ENCODE measurements at places on chromosomes 12 and 14.

DNA sequence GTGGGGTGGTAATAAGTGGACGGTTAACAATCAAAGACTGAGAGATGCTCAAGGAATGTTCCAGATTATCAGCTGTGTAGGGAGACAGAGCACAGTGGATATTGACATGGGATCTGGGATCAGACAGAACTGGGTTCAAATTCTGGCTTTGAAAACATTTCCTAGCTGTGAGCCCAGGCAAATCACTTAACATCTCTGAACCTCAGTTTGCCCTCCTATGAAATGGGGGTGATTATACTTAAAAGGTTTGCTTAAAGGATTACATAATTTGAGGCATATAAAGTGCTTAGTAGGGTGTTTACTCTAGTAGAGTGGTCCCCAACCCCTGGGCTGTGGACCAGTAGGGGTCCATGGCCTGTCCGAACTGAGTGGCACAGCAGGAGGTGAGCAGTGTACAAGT is 260.0 kb upstream of the CRY1 start:
- DNase-seq = no peak

- DNase-seq = no peak
Observed at GRCh38 chr12:92055877-92056276, 89.8 kb downstream of the BTG1 start.

GRCh38 chr12:68867606-68868005 is 59.6 kb downstream of the MDM2 start:
- DNase-seq = no peak

DNA sequence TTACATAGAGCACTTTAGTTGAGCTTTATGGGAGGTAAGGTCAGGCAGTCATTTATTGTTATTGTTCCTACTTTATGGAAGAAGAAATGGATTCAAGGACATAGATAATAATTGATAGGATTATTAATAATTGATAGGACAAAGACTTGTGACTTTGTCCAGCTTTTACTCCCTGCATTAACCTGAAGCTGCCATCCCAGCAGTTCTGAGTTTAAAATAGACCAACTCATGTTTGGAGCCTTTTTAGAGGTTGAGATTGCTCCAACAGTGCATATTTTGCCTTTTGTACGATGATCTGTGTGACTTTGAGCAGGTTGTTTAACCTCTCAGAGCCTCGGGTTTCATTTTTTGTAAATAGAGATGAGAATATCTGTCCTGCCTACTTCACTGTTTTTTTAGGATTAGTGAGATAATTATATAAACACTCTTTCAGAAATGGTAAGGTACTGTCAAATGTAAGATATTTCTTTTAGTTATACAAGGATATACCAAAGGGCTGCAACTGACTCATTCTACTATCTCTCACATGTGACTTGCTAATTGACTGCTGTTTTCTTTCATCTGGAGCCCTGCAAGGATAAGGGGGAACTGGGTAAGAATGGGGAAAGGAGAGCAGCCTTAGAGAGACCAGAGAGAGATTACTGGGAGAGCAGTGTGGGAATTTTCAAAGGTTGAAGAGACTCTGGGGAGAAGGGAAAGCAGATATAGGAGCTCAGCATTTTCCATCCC is 15.3 kb downstream of the WDR20 start:
- no peak for DNase-seq

GRCh38 chr14:49623941-49624839 is 3.6 kb downstream of the MGAT2 start:
- DNase-seq = no peak

- DNase-seq = no peak
Observed at GRCh38 chr12:29781188-29781587, 2.6 kb downstream of the TMTC1 start.

DNA sequence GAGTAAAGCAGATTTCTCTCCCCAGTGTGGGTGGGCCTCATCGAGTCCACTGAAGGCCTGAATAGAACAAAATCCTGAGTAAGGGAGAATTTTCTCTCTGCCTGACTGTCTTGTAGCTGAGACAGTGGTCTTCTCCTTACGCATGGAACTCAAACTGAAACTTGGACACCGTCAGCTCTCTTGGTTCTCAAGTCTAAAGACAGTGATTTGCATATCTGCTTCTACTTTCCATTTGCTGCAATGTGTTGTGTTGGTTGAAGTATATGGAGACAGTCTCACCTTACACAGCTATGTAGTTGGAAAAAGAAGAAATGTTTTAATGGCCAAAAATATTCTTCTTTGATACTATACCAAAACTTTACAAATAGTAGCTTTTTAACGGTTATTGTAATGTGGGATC is 160.2 kb upstream of the LMNTD1 start:
- no peak for DNase-seq

GRCh38 chr14:58298477-58299400 is at the start of gene ARID4A:
ARID4A (plus strand) TSS chr14:58298555; CDS start chr14:58299855, 1,300 bp downstream.
- peak; percentile 38 for DNase-seq

DNA sequence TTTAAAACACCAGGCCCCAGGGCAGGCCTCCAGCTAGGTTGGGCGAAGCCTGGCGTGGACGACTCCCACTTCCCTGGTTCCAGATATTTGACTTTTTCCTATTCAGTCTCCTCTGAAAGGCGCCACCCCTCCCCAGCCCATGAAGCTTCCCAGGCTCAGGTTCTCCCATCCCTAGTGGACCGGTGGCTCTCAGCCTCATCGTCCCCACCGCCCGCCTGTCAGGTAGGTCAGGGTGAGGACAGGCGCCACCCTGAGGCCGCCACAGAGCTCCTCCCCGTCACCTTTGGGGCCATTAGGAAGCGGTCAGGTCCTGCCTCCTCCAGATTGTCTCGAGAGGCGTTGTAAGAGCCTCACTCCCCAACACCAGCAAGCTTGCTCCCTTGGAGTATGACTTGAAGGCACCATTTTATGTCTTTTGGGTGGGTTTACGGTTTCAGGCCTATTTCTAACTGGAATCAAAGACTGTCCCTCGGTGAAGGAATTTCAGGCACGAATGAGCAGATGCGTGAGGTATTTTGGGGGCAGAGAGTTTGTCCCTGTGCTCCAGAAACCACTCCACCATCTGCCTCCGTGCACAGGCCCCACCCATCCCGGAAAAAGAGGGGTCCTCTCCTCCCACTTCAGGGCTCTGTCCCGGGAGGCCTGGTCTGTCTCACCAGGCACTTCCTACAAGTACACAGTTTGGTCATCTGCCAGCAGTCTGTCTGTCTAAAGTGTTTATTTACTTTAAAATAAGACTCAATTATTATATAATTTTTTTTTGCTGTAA is 55.6 kb downstream of the TSPAN9 start:
- no peak for DNase-seq

- no peak for DNase-seq
Observed at GRCh38 chr14:49505041-49505766, 81.0 kb downstream of the RPS29 start.

- no peak for DNase-seq
Observed at GRCh38 chr14:77375164-77375950, 1.5 kb downstream of the TMED8 start.

DNA sequence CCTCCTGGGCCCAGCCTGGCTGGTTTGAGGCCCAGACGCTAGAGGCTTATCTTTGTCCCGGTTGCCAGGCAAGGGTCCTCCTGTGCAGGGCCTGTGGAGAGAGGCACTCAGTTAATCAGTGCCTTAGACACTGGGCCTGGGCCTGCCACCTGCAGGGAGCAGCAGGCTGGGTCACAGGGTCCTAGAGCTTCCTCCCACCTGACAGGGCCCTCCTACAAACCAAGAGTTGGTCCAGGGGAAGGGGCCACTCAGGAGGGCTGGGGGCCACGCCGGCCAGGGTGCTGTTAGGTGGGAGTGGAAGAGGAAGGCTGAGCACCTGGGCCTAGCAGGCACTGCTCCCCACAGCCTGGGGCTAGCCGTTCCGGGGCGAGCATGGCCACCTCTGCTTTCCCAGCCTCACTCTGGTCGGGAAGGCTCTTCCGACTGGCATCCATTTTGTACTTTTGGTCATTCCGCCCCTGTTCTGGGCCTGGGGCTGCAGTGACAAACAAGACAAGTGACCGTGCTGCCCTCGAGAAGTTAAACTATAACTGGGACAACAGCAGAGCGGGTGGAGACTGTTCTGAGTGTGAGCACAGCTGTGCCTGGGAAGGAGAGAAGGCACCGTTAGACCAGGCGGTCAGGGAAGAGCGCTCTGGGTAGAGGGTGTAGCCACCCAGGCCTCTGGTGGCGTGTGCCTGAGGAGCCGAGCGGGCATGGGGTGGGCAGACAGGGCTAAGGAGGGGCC is 27.2 kb downstream of the FBRSL1 start:
- DNase-seq = no peak

GRCh38 chr12:65715961-65716360 is 108.3 kb upstream of the HMGA2 start:
- no peak for DNase-seq

DNA sequence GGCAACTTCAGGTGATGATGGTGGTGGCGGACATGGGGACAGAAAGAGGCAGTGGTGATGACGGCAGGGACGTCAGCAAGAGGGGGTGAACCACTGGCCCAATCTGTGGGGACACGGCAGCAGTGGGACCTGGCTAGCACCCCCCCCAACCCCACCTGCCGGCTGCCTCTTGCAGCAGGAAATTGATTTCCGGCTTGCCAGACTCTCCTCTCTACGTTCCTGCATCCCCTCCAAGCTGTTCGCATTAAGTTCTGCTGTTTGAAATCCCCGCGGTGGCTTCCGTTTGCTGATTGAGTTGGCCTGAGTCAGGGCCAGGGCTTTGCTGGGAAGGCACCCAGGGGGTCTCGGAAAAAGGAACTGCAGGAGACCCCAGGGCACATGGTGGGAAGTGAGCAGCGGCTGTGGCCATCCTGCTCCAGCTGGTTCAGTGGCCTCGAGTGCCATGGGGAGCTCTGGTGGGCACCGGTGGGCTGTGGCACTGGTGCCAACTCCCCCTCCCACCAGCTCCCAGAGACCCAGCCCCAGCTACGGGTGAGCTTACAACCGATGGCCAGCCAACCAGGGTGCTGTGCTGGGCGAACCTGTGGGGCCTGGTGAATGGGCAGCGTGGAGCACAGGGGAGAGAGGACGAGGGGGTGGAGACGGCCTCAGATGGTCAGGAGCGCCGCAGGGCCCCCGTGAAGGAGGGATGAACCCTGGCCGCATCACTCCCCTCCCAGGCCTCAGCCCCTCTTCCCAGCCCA is 14.6 kb upstream of the NUDT14 start:
- no peak for DNase-seq

DNA sequence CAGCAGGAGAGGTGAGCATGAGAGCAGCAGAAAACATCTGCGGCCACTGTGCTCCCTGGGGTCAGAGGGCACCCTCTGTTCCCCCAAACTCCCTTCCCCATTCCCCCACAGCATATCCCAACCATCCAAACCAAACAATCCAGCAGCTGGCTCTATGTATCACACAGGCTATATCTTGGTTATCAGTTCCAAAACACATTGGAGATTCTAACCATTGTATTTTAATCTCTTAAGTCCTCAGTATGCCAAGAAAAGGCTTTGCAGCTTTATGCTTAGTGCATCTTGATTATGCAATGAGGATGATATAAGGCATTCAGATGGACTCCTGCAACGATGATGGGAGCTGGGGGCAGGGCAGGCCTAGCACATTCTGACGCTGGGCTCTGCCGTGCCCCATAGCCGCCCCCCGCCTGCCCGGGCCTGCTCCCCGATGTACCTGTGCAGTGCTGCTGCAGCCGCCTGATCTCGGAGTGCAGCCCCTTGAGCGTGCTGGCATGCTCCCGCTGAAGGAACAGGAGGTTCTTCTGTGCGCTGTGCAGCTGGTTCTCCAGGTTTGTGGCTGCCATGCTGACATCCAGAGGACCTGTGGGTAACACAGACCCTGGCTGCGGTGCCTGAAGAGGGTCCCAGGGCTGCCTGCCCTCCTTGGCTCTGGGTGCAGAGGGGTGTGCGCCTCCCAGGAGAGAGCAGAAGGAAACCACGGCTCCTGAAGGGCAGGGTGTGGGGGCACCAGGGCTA is 29.6 kb downstream of the CCDC92 start:
- DNase-seq = no peak

GRCh38 chr12:94615260-94616181 is 34.8 kb downstream of the TMCC3 start:
- DNase-seq = no peak

- no peak for DNase-seq
Observed at GRCh38 chr14:106507354-106507753, 981.0 kb downstream of the TMEM121 start.

- no peak for DNase-seq
Observed at GRCh38 chr12:96197503-96198272, 3.5 kb downstream of the ELK3 start.

DNA sequence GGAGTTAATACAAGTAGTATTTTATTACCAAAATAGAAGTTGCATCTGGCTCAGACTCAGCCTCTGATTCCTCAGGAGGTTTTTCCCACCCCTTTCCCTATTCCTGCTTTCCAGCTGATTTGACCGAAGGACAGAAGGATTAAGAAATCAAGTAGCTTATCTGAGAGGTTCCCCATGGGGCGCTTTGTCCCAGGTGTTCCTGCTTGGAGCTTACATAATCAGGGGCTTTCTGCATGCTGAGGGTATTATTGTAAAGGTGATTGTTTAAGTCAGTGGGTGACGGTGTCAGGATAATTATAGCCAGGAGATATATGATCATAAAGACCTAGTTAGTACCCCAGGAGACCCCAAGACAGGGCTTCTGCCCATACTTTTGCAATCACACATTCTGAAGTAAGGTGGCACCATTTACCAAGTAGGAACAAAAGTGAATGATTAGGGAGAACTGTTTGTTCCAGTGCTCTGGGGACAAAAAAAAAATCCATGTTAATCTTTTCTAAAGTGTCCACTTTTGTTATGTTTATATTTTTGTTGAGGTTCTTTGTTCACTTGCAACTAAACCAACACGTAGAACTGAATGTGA is 921.3 kb downstream of the NRXN3 start:
- DNase-seq = no peak

- no peak for DNase-seq
Observed at GRCh38 chr12:65022421-65022820, 98.7 kb downstream of the WIF1 start.

DNA sequence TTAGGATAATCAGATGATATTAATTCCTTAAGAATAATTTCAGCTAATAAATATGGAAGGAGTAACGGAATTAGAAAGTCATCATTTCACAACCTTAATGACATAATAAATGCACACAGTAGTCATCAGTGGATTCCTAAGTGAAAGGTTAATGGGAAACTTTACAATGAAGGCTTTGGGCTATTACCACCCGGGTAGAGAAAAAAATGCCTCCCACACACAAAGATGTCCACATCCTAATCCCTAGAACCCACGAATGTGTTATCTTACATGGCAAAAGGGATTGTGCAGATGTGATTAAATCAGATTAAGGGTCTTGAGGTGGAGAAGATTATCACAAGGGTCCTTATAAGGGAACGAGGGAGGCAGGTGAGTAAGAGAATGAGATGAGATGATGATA is 5.6 kb downstream of the TMED10 start:
- DNase-seq = no peak

DNA sequence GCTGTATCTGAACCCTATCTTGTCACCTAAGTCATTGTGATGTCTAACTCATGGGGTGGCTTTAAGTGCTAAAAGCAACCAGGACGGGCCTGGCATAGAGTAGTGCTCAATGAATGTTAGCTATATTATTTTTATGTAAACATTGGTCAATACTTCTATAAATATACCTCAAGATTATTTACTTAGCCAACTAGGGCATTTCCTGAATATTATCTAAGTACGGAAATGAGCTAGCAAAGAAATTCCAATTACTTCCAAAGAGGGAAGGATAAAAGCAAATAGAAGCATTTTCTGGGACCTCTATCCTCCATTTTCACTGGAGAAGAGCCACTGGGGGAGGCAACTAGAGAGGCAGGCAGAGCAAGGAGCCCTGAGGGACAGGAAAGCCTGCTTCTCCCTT is 20.6 kb downstream of the CCDC92 start:
- no peak for DNase-seq
